NCI-H510A treated with DMSO at 0.1 percent for 48 hours (cell line): ENCODE measurements at places on chromosomes 16 and 17.

GRCh38 chr16:57123216-57123973 lies 31.0 kb downstream of the CPNE2 start:
- DNase-seq: no peak

- peak; percentile 86 for DNase-seq
Observed at GRCh38 chr16:68257251-68257905, 6.9 kb upstream of the SLC7A6 start.

DNA sequence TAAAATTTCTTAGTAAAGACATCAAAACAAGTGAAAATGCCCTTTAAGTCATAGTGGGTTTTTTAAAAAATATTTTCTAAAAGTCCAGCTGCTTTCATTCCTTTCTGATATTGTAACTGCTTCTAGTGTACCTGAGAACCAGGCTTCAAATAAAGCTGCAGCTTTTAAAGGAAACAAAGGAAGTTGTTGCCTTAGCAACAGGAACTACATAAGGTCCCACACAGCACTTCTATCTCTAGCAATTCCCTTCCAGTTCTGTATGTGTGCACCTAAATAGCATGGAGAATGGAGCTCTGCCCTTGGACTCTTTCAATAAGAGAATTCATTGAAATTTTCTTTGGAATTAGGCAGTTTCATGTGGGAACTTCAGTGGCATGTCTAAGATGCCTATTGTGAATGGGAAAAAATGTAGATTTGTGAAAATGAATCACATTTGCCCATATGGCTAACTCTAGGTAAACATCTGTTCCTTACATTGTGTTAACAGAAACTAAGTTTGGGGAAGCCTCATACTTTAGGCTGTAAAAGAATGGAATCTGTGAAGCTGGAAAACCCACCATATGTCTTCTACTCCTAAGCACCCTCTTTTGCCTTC lies 206.4 kb downstream of the KIF2B start:
- DNase-seq: no peak

DNA sequence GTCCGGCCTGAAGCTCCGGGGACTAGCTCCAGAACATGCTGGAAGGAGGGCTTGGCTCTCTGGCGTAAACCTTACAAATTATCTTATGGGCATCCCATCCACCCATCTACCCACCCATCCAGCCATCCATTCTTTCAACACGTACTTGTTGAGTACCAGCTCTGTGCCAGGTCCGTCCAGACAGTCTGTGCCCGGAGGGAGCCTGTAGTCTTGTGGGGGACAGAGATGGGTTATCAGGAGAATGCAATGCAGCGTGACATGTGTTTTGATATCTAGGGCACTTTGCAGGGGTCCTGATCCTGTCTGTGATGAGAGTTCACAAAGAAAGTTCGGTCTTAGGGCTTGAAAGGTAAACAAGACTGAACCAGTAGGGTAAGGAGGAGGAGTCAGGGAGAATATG lies 4.1 kb upstream of the SLC13A2 start:
- DNase-seq: no peak

DNA sequence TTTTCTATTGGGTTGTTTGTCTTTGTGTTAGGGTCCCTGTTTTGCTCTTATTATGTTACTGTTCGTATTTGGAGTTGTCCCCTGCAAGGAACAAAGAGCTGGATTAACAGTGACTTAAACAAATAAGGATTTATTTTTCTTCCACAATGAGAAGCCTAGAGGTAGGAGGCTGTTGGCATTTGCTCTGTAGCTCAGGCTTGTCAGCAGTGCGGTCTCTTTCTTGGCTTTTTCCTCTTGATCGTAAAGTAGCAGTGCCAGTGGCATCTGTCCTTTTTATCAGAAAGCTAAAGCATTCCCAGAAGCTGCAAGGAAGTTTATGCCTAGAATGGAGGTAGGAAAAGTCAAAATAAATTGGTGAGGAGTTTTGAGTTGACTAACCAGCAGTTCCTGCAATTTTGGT lies 154.1 kb downstream of the HS3ST4 start:
- DNase-seq: no peak

GRCh38 chr16:75250809-75251279 lies 580 bp downstream of the BCAR1 start:
- DNase-seq: no peak

DNA sequence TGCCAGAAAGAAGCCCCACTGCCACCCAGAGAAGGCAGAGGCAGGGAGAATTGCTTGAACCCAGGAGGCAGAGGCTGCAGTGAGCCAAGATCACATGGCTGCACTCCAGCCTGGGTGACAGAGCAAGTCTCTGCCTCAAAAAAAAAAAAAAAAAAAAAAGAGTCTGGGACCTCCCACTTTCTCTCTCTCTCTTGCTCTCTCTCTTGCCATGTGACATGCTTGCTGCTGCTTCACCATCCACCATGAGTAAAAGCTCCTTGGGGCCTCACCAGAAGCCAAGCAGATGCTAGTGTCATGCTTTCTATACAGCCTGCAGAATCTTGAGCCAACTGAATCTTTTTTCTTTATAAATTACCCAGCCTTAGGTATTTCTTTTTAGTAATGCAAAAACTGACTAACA lies 21.5 kb upstream of the SRSF1 start:
- DNase-seq: no peak

DNA sequence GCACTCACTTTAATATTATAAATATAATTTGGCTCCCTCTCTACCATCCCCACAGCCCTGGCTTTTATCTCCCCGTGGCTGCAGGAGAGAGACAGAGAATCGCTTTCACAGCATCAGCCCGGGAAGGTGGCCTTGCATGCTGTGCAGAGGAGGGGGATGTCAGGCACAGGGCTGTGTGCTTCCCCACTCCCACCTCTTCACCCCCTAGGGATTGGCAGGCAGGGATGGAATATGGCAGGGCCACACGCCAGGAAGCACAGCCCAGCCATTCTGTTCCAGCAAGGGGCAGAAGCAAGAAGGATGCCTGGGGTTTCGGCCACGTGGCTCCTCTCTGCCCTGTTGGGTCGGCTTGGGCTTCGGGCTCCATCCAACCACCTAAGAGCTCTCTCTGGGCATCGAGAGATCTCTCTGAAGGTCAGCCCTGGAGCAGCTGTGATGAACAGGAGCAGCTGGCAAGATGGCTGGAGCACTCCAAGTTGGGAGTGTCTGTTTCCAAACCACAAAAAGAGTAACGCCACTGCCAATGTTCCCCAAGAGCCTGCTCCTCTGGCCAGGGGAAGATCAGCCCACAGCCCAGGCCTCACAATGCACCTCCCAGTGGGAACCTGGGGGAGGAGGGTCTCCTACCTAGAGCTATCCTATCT lies 223.2 kb downstream of the C16orf78 start:
- no peak for DNase-seq

DNA sequence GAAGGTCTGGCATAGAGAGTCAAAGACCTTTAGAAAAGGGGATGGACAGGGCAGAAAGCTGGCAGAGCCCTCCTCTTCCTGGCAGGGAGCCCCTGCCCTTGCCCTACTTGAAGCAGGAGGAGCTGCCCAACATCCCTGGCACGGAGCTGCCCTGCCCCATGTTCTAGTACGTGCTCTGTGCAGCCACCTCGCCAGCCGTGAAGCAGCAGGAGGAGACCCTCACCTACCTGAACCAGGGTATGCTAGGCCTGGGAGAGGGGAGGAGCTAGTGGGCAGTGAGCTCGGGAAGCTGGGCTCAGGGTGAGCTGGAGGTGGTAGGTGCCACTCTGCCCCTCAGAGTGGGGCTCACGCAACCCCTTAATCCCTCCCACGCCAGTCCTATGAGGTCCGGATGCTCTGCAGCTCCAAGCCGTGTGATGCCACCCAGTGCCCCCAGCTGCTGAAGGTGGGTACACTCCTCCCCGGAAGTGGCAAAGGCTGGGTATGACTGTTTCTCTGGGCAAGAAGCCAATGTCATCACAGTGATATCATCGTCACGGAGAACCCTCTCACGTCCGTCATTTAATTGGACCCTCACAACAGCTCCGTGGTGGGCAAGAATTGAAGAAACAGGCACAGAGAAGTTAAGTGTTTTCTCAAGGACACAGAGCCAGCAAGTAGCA lies 12.7 kb upstream of the STAC2 start:
- DNase-seq: peak; percentile 71

- no peak for DNase-seq
Observed at GRCh38 chr17:74374858-74375257, 7.6 kb downstream of the GPR142 start.

- DNase-seq: no peak
Observed at GRCh38 chr17:72421128-72422092, 300.6 kb downstream of the SOX9 start.

GRCh38 chr16:28064706-28065249 lies 1.3 kb upstream of the GSG1L start:
- no peak for DNase-seq

GRCh38 chr17:4748686-4749085 lies 9.0 kb upstream of the CXCL16 start:
- DNase-seq: no peak

GRCh38 chr17:81621494-81622130 lies 15.3 kb downstream of the NPLOC4 start:
- no peak for DNase-seq

DNA sequence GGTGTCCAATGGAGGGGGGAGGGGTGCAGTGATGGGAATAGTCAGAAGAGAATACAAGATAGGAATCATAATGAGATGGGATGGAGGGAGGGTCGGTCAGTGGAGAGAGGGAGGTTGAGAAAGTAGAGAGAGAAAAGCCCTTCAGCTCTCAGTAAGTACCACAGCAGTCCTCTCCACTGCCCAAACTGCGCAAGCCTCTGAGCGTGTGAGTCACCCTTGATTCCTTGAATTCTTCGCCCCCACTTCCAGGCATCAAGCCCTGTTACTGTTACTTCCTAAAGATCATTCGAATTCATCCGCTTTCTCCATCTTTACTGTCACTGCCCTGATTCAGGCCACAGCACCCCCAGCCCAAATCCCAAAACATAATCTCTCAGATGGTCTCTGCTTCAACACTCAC lies 2.5 kb downstream of the GUCY2D start:
- DNase-seq: no peak
